Cardiac septum (tissue), 1 donor: ENCODE measurements at places on chromosomes 3 and 15.

GRCh38 chr15:99436542-99437314 is 129.1 kb upstream of the MEF2A start:
- DNase-seq, result peak; percentile 67

- peak; percentile 79 for DNase-seq
Observed at GRCh38 chr3:128714887-128715491, 11.0 kb upstream of the RAB7A start.

DNA sequence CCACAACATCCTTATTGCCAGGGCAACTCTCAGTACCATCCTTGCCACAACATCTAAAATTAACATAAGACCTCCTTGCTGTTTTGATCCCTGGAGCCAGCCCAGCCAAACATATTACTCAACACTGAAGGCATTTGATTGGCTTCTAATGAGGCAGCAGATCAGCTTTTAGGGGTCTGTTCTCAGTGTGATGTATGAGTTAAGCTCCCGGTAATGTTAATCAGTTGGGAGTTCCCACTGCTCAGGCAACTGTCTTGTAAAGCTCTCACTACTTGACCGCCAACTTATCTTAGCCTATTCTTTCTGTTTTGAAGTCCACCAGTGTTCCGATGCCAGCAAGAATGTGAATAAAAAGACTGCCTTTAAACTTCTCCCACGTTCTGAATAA is 158.9 kb downstream of the FOXB1 start:
- no peak for DNase-seq

GRCh38 chr3:52682016-52682415 is 3.7 kb downstream of the PBRM1 start:
- no peak for DNase-seq

GRCh38 chr15:28967066-28967465 is 81.3 kb downstream of the APBA2 start:
- no peak for DNase-seq

DNA sequence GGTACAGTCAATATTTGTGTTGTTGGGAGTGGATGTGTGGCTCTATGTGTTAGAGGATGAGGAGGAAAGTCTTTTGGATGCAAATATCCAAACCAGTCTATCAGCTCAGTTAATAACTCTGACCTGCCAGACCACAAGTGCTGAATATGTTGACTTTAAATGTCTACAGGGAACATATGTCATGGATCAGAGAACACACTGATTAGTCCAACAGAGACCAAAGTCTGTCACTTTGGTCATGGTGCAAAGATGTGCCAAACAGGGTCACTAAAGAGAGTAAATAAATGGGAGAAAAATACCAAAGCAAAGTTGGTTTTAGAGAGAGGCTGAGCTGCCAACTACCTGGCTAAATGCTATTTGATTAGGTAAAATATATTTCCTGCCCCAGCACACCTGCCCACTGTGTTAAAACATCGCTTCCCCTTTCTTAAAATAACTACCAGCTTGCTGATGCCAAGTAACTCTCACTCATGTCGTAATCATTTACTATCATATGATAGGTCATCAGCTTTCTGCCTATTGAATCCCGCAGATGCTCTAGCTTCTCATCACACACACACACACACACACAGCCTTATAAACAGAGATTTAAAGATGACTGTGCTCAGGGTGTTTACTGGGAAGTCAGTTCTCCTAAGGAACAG is 173.3 kb downstream of the PDZRN3 start:
- DNase-seq, result no peak
